NCI-H345 (cell line): ENCODE measurements at places on chromosomes 1 and 21.

DNA sequence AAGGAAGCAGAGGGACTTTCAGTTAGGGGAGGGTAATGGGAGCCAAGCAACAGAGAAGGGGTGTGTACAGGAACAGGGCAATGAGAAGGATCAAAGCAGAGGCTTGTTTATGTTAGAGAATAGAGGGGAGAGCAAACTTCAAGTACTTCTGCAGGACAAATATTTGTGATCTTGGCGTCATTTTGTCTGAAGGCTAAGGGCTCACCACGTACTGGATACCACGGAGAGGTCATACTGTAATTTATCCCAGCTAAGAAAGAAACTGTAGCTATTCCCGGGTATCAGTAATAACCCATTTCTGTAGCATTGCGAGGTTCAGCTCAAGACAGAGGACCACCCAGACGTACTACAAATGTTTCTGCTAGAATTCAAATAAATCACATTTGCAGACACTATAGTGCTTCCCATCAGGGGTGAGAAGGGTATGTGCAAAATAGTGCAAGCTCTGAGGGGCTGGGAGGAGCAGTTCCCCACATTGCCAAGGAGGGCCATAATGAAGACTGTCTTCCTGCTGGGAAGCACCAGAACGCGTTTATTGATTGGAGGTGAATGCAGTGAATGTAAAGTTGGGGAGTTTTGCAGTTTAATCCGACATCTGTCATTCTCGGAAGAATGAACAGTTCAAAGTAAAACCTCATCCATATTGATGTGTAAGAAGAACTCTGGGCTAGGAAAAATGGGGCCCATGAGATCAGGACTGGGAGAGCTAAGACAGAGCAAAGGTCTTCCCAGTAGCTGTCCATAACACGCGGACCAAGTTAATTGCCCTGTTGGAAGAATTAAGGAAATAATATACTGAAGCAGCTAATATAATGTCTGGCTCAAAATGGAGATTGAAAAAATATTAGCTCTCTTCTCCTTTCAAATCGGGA lies 136.9 kb downstream of the RWDD3 start:
- no peak for DNase-seq

DNA sequence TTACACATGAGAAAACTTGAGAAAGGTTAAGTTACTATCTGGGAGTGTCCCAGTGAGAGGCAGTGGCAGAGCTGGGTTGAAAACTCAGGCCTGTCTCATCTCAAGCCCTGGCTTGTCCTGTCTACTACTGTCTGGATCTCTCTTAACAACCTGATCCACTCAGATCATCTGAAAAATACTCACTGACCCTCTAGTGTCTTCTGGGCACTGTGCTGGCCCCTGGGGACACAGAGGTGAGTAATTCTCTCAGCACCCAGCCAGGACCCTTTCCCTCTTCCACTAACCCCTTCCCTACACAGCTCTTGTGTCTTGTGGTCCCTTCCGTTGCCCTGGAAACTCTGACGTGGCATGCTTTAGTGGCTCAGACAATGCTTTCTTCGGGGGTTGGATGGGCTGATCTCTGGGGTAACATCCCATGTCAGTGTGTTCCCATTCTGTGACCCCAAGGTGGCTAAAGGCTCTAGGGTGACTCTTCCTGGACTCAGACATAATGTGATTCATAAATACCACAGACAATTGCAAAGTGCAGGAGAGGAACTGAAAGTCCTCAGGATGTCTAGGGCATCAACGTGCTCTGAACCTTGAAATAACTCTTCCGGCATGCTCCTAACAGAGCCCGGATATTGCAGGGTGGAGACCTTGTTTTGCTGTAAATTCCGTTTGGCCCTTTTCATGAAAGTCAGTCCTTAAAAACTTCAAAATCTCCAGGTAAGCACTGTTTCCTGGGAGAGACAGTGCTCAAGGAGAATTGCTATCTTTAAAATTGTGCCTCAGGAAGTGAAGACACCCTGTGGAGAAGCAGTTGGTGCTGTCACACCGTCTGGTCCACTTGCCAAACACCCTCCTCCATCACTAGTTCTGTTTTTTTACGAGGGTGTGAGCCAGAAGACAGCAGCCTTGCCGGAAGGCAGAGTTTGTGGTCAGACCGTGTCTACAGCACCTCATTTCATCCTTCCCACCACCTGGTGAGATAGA lies 4.0 kb downstream of the SHISAL2A start:
- DNase-seq: no peak

GRCh38 chr1:226637147-226637935 lies 88.8 kb downstream of the STUM start:
- no peak for DNase-seq

DNA sequence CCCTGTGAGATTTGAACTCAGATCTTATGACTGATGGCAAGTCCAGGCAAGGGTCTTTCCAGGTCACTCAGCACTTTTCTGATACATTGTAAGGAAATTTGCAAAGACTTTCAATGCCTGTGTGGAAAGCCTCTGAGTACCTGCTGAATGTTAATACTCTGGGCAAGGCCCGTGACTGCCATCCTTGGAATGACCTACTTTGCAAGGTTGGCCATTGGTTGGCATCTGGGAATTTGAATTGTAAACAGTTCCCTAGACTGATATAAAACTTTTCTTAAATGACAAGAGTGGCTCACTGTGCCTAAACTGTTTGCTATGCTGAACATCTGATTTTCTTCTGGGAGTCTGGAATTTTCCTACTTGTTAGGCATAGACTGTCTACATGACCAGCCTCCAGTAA lies 57.1 kb downstream of the CD2 start:
- DNase-seq: no peak

- DNase-seq: no peak
These were observed 153.9 kb downstream of the ETS2 start for GRCh38 chr21:38959692-38960061.

- DNase-seq: no peak
These were observed 43.1 kb upstream of the BCL10 start for GRCh38 chr1:85319491-85319890.

DNA sequence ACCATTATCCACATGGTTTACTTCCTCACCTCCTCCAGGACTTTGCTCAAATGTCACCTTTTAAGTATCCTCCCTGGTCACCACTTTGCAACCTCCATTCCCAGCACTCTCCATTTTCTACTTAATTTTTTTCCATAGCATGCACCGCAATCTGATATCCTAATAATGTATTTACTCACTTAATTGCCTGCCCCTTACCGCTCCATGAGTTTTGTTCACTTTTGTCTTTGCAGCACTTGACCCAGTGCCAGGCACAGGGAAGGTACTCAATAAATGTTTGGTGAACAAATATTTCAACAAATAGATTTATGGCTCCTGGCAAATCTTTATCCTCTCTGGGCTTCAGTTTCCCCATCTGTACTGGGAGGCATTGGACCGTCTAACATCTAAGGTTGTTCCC lies 53.6 kb downstream of the UBE2T start:
- DNase-seq: peak; percentile 5

GRCh38 chr1:48003741-48004531 lies 6.8 kb upstream of the TRABD2B start:
- DNase-seq: peak; percentile 57

GRCh38 chr21:16002874-16003466 lies 273.2 kb downstream of the USP25 start:
- no peak for DNase-seq

GRCh38 chr1:145985502-145986439 lies 10.6 kb downstream of the TXNIP start:
- peak; percentile 55 for DNase-seq

GRCh38 chr21:28959367-28960099 lies 33.1 kb downstream of the LTN1 start:
- no peak for DNase-seq

- DNase-seq: no peak
These were observed 95.9 kb downstream of the USP25 start for GRCh38 chr21:15825700-15826099.

- DNase-seq: no peak
These were observed 1685.4 kb downstream of the MRPL39 start for GRCh38 chr21:23921670-23922418.

GRCh38 chr1:17066361-17067068 lies 12.7 kb upstream of the SDHB start:
- DNase-seq: no peak

DNA sequence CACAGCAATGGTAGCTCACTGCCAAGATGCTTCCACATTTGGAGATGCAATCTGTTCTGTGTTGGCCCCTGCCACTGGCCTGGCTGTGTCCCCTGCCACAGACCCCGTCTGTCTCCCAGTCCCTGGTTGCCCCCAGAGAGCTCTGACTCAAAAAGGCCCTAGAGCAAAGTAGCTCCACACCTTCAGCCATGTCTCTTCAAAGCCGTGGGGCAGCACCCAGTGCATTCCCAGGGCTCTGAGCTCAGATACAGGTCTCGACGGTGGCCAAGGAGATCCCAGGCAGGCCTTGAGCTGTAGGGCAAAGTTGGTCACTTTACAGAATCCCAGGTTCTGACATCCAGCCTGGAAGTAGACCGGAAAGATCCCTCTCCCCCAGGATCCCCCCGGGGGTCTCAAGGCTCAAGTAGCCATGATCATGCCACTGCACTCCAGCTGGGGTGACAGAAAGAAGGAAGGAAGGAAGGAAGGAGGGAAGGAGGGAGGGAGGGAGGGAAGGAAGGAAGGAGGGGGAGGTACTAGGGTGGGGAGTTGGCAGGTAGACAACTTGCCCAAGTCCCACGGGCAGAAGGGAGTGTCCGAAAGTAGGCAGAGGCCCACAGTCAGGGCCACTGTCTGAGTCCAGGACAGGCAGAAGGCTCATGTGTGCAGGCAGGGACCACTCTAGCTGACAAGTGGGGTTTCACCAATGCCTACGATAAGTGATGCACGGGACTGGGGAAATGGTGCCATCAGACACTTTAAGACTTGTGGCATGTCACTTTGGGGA lies 4.8 kb upstream of the ARF1 start:
- no peak for DNase-seq

GRCh38 chr1:19923953-19924346 lies 533 bp upstream of the PLA2G2E start:
- DNase-seq: no peak

- no peak for DNase-seq
These were observed 122.0 kb downstream of the BEND5 start for GRCh38 chr1:48654606-48655210.

DNA sequence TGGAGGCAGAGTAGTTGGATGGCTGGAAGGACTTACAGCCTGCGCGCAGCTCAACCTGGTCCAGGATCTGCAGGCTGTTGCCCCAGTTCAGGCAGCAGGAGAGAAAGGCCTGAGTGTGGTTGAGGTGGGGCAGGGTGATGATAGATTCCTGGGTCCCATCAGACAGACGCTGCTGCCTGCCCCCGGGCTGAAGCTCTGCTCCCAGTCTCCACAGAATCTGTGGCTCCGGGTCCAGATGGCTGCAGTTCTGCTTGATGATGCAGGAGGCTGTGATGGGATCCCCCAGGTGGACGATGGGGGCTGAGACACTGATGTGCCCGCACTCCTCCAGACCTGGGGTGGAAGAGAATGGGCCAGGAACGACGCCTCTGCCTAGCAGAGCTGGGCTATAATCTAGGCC lies 7.4 kb downstream of the CSF3R start:
- DNase-seq: no peak

DNA sequence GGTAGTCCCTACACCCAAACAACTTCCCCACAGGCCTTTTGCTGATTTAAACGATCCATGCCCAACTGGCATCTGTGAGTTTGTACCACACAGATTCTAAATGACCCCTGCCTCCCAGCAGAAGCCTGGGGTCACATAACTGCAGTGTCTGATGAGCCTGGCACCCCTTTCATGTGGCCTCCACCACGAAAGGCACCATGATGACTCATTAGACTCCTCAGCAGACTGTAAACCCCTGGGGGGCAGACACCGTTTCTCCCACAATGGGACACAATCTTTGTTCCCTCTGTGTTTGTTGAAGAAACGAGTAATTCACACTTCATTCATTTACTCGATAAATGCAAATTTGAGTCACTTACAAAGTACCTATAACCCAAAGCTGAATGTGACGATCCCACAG lies 81.6 kb downstream of the CCDC185 start:
- no peak for DNase-seq

GRCh38 chr21:44874497-44875315 lies 1.2 kb upstream of the PTTG1IP start:
- DNase-seq: peak; percentile 62

DNA sequence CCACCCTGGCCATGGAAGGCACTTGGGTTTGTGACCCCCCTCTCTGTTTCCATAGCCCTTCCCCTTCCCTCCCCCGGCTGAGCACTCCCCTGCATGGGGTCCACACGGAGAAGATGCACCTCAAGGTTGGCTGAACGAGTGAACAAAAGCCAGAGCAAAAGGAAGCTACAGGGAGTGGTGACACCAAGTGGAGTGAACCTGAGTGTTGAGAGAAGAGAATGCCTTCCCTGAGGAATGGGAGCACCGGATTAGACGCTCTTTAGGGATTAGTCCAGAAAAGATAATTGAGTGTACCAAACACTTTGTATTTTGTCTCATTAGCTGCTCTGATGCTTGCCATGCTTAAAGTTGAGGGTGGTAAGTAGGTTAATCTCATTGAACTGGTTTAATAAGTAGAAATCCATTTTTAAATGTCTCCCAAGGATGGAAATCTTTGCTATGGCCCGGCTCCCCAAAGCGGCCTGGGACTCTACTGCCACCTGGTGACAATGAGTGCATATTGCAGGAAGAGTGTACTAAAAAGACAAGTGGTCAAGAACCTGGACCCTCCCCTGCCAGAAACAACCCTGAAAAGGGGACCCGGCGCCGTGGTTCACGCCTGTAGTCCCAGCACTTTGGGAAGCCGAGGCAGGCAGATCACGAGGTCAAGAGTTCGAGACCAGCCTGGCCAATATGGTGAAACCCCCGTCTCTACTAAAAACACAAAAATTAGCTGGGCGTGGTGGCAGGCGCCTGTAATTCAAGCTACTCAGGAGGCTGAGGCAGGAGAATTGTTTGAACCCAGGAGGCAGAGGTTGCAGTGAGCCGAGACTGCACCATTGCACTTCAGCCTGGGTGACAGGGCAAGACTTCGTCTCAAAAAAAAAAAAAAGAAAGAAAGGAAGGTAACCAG lies 150.6 kb upstream of the ZC3H12A start:
- peak; percentile 8 for DNase-seq

GRCh38 chr1:20426371-20426770 lies 59.6 kb downstream of the CAMK2N1 start:
- DNase-seq: no peak

DNA sequence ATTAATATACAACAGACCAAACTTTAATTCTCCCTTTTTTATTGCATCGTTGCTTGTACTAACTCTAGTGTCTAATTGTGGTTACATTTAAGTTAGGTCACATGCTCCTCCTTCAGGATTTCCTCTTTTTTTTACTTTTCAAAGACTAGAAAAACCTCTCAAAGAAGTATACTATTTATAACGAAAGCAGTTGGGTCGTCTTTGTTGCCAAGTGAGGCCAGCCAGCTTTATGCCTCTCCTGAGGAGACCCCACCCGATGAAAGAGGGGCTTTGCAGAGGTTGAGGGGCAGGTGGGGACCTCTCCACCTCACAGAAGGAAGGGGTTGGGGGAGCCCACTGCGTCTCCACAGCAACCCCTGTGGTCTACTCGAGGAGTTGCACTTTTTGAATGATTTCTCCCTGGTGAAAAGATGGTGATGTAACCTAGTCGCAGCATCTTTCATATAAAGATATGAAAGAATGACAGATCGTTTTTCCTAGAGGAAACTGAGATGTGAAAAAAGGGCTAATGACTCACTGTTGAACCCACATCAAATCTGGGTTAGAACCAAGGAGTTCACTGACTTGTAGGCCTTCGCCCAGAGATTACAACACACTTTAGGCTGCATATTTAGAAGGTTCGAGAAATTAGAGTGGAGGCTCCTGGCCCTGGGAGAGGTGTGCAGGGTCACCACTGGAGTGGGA lies 6.4 kb downstream of the TGFB2 start:
- no peak for DNase-seq

- no peak for DNase-seq
These were observed at the start of gene KRTAP10-9 for GRCh38 chr21:44626673-44627143. Gene KRTAP10-9 (plus strand): TSS chr21:44627093. CDS start chr21:44627172, 79 bp downstream.

GRCh38 chr1:74714429-74715235 lies 18.2 kb downstream of the CRYZ start:
- no peak for DNase-seq
